ENCODE measurements at places on chromosomes 1 and 21.

GRCh38 chr1:54070171-54070837 is 16.9 kb downstream of the TCEANC2 start:
- no peak overlapping the region for H3K4me3 ChIP-seq
- H3K27ac ChIP-seq = no peak overlapping the region
- H3K27me3 ChIP-seq = no peaks in the 10 kb centered on the region
- H3K36me3 ChIP-seq = no peaks in the 10 kb centered on the region

GRCh38 chr1:25024615-25025350 is 94.7 kb upstream of the RUNX3 start:
- H3K4me1 ChIP-seq = peaks cover 2% of the 10 kb centered on the region
- no peak overlapping the region for H3K27ac ChIP-seq
- H3K36me3 ChIP-seq = no peaks in the 10 kb centered on the region
- no peak for DNase-seq
- no peak overlapping the region for H3K4me3 ChIP-seq
- peaks cover 7% of the 10 kb centered on the region for H3K27me3 ChIP-seq

- no peaks in the 10 kb centered on the region for H3K36me3 ChIP-seq
- H3K4me1 ChIP-seq = peaks cover 2% of the 10 kb centered on the region
- H3K27ac ChIP-seq = peak overlapping the region; percentile 62
Observed at GRCh38 chr1:171484760-171485374, 463 bp upstream of the PRRC2C start.

GRCh38 chr1:7333620-7334019 is 437.5 kb upstream of the VAMP3 start:
- no peaks in the 10 kb centered on the region for H3K27me3 ChIP-seq
- H3K4me1 ChIP-seq = no peaks in the 10 kb centered on the region
- no peak overlapping the region for H3K27ac ChIP-seq
- H3K36me3 ChIP-seq = no peaks in the 10 kb centered on the region

- H3K4me1 ChIP-seq = no peaks in the 10 kb centered on the region
- no peak for DNase-seq
- peaks cover 47% of the 10 kb centered on the region for H3K36me3 ChIP-seq
- no peak overlapping the region for H3K27ac ChIP-seq
Observed at GRCh38 chr1:169122976-169123375, 16.5 kb downstream of the ATP1B1 start.

- H3K4me3 ChIP-seq = no peak overlapping the region
- no peaks in the 10 kb centered on the region for H3K27me3 ChIP-seq
- DNase-seq = no peak
- H3K27ac ChIP-seq = no peak overlapping the region
Observed at GRCh38 chr21:41396558-41397075, 29.4 kb upstream of the MX1 start.

- no peaks in the 10 kb centered on the region for H3K36me3 ChIP-seq
- peaks cover 4% of the 10 kb centered on the region for H3K4me1 ChIP-seq
- no peak overlapping the region for H3K27ac ChIP-seq
- peaks cover 33% of the 10 kb centered on the region for H3K27me3 ChIP-seq
- no peak overlapping the region for H3K4me3 ChIP-seq
- no peak for DNase-seq
Observed at GRCh38 chr1:225735252-225736149, 42.1 kb upstream of the SRP9 start.

DNA sequence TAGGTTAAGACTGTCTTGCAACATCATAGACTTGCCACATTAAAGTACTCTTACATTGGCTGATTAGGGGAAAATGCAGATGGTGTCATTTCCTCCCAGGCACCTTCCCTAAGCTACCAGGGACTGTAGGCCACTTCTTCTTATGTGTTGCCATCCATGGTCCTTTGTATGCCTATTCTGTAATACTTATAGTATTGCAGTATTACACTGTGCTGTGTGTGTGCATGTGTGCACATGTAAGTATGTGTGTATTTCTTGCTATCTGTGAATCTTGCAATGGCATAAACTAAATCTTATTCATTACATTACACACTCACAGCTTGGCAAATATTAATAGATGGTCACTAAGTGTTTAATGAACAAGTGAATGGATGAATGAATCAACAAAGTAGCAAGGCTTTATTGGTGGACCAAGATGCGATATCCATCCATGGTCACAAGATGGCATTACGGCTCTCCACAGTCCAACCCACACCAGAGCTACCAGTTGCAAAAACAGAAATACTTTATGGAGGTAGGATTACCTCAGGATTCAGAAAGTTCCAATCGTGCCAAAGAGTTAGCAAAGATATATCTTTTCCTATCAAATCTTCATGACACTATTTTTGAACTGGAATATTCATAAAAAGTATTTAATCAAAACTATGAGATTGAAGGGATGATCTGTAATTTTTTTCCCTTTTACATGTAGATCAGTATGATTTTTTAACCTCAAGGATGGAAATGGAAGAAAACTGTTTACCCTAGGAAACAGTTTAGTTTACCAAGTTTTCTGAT is 160.2 kb downstream of the DENND1B start:
- H3K27me3 ChIP-seq = no peaks in the 10 kb centered on the region
- no peaks in the 10 kb centered on the region for H3K4me1 ChIP-seq
- no peaks in the 10 kb centered on the region for H3K36me3 ChIP-seq
- no peak overlapping the region for H3K4me3 ChIP-seq
- DNase-seq = peak; percentile 20

DNA sequence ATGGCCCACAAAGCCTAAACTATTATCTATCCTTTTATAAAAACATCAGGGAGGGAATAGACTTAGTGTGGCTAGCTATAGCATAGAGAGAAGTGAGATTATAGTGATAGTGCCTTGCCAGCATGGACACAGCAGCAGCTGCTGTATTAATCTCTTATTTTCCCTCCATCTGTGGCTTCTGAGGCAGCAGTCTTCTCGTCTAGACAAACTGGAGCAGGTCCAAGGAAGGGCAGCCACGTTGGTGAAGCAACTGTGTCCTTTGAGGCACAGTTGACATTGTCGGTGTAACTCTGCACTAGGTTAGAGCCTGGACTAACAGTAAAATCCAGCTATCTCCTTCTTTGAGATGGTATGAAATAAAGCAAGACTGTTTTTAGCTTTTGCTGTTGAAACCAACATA is 131.3 kb downstream of the CACHD1 start:
- H3K4me3 ChIP-seq = no peak overlapping the region
- DNase-seq = no peak
- no peaks in the 10 kb centered on the region for H3K27me3 ChIP-seq
- no peak overlapping the region for H3K27ac ChIP-seq

DNA sequence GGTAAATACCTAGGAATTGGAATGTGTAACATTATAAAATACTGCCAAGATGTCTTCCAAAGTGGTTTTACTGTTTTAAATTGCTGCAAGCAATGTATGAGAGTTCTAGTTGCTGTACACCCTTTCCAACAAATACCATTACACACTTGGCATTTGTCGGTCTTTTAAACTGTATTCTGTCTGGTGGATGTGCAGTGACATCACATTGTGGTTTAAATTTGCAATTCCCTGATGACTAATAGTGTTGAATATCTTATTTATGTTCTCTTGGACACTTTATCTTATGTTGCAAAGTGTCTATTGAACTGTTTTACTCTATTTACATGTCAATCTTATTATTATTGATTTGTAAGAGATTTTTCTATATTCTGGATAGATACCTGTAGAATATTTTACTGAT is 561.2 kb upstream of the B3GALT2 start:
- H3K27ac ChIP-seq = no peak overlapping the region
- no peak for DNase-seq
- H3K27me3 ChIP-seq = no peaks in the 10 kb centered on the region
- H3K4me1 ChIP-seq = no peaks in the 10 kb centered on the region
